ENCODE measurements at places on chromosomes 2 and 18.

GRCh38 chr2:71851094-71851750, 296.4 kb downstream of the CYP26B1 start:
- DNase-seq = no peak

- DNase-seq = no peak
These were observed 103.2 kb upstream of the MMADHC start for GRCh38 chr2:149690825-149691224.

DNA sequence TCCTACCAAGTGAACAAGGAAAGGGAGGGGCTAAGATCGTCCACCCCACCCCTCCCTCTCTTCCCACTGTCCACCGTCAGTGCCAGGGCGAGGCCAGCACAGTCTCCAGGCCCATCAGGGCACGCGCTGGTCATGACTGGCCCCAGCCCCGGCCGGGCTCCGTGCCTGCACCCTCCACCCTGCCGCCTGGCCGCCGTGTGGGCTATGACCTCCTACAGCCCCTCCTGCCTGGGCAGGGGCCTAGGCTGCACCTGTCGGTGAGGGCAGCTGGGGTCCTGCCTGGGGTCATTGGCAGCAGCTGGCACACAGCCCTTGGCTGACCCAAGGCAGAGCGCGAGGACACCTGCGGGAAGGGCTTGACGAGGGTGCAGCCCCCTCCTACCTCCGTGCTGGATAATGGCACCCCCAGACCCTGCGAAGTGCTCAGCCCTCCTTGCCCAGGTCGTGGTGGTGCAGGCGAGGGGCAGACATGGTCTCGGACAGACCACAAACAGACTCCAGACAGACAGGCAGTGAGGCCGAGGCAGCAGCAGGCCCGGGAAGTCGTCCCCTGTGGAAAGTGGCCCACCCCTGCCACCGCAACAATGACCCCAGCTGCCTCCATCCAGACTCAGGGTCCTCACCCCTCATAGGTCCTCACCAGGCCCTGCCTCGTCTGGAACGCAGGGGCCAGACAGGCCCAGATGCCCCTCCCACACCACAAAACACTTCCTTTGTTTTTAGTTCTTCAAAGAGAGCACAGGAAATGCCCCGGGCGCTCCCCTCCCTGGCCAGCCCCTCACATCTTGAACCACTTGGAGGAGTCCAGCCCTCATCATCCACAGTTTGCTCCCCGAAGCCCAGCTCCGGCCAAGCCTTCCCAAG, 43.1 kb upstream of the GPC1 start:
- no peak for DNase-seq

GRCh38 chr18:13577091-13577697, 149.2 kb downstream of the FAM210A start:
- no peak for DNase-seq

DNA sequence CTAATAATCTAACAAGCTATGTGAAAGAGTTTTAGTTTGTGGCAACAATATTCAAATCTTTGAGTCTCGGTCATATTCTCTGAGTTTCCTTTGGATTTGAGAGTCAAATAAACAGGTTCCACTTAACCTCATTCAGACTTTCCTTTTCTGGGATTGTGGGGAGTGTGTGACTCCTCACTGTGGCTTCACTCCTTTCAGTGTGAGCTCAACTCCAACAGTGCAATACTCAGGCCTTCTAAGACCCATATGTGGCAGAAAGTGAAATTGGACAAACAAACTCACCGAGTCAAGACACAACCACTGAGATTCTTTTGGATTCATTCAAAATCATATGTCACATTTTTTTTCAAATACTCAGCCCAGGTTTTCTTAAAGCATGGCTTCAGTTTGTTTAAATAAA, 25.4 kb downstream of the SLC9A4 start:
- no peak for DNase-seq

- DNase-seq = no peak
These were observed 111.3 kb downstream of the CPS1 start for GRCh38 chr2:210667711-210668110.

GRCh38 chr2:1925516-1925915, 181.2 kb upstream of the PXDN start:
- no peak for DNase-seq

DNA sequence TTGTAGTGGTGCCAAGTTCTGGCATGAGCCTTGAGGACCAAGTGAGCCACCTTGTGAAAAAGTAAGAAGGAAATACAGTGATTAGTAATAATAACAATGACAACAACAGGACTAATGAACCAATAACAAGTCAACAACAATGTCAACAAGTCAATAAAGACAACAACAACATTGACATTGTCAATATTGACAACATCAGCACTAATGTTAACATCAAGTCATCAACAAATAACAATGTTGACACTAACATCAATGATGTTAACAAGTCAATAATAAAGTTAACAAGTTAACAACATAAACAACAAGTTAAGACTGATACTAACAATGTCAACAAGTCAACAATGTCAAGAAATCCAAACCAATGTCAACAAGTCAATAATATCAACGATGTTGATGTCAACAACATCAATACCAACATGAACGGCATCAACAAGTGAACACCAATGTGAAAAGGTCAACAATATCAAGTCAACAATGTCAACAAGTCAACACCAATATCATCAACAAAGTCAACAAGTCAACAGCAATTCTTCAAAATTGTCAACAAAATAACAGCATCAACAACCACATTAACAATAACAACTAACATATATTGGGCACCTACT, 24.0 kb downstream of the LCT start:
- no peak for DNase-seq

DNA sequence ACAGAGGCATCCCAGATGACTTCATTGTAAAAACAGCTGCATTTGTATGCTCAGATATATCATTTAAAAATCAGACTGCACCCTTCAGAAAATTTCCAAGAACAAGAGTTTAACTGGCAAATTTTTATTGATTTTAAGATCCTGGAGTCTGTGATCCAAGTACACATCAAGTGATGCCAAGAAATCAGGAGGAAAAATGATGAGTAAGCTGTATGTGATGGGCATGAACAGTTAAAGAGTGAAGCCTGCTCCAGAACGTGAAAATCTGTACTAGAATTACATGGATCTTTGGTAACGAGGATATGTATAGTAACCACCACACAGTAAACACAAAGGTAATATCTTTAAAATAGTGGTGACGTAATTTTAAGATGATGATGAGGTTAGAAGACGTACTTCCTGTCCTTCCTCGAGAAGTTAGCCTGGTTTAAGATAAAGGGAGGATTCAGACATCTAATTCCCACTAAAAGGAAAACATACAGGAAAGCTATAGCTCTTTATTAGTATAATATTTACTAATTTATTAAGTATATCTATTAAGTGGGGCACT, 1374.3 kb upstream of the DDX18 start:
- no peak for DNase-seq

DNA sequence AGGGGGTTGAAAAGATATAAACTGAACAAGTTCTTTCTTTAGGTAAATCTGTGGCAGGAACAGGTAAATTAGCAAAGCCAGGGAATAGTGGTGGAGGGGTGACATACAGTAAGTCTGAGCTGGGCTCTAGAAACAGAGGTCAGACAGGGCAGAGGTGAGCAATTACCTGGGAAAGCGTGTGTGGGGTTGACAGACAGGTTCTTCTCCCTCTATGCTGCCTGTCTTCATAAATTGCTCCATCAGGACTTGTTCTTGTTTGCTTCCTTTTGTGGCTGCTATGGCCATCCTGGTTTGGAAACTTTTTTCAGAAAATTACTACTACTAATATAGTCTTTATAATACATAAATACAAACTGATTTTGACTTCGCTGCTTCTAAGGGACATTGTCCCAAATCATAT, 3.4 kb upstream of the ANKRD12 start:
- no peak for DNase-seq

GRCh38 chr2:115162494-115163293, 720.3 kb downstream of the DPP10 start:
- no peak for DNase-seq

GRCh38 chr2:25494616-25495015, 152.9 kb upstream of the DNMT3A start:
- no peak for DNase-seq

GRCh38 chr18:63302220-63302619, 17.3 kb downstream of the BCL2 start:
- no peak for DNase-seq

DNA sequence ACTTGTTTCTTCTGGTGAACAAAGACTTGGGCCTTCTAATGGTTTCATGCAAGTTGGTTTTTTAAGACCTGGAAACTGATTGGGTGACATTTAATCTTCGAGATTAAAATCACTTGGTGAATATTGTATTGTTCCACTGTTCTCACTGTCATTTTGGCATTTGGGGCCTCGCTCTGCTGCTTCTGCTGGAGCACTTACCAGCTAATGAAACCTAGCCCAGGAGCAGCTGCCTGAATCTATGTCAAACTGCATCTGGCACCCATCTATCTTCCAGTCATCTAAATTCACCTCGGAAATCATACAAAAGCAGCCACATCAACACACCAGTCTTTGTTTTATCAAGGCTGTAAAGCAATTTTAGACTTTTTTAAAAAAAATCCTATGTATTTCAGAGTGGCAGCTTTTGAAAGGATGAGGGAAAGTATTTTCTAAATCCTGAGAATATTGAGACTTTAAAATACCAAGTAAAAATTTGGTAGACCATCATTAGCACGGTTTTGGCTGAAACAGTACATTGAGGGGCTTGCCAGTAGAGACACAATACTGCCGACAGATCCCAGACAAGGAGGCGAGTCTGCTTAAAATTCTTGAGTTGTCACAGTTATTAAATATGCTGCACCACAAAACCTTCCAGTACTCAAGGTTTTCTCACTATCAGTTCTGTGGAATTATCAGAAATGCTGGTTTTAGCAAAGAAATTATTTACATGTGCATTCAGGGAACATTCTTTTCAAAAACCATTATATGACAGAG, 26.1 kb upstream of the SERTAD2 start:
- no peak for DNase-seq

DNA sequence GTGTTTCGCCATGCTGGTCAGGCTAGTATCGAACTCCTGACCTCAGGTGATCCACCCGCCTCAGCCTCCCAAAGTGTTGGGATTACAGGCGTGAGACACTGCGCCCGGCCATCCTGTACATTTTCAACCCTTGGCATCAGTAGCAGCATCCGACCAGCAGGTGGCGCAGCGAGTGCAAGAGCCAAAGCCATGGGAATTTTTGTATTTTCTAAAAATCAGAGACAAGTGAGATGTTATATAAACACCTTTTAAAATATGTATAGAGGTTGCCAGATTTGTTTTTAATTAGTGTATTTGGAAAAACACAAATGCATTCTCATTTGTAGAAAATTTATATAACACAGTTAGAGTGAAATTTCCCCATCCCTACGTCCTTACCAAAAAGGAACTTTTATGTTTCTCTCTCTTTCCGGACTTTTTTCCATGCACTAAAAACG, 36.8 kb downstream of the MOGAT1 start:
- DNase-seq = no peak

DNA sequence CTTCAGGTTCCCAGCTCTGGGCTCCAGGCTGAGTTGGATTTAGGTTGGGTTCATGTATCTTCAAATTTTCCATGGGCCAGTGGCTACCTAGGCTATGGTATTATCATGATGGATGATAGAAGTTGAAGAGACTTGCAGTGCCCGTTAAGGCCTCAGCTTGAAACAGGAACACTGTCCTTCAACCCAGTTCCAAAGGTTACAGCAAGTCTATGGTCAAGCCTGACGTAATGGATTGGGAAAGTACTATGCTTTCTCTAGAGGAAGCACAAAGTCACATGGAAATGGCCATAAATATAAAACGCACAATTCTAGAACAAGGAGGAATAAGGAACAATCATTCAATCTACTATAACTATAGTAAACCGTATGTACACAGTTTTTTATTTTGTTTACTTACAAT, 593.2 kb downstream of the ZEB2 start:
- no peak for DNase-seq

DNA sequence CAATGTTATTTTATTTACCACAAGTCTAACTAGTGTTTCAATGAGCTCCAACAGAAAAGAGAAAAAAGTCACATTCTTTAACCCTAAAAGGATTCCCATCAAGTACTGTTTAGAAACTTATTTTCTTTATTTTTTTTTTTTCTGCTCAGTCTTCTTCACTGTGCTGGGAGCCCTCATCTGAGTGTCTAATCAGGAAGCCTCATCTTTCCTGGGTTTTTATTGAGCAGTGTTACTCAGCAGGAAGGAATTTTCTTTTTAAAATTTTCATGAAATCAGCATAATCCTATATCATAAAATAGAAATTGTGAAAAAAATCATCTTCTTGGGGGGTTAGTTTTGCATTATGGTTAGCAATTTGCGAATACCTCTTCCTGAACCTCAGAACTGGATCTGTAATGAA, 453.8 kb downstream of the CDH2 start:
- DNase-seq = no peak

GRCh38 chr2:216664593-216665034, 30.7 kb downstream of the IGFBP5 start:
- DNase-seq = no peak

DNA sequence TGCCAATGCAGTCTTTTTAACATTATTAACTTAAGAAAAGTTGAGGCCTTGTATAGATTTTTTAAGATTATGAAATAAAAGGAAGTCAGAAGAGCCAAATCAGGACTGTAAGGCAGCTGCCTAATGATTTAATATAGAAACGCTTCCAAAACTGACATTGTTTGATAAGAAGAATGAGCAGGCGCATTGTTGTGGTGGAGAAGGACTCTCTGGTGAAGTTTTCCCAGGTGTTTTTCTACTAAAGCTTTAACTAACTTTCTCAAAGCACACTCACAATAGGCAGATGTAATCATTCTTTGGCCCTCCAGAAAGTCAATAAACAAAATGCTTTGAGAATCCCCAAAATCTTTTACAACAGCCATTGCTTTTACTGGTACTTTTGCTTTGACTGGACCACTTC, 288.6 kb upstream of the FIGN start:
- no peak for DNase-seq

GRCh38 chr2:60641811-60642788, 88.6 kb upstream of the BCL11A start:
- DNase-seq = no peak

DNA sequence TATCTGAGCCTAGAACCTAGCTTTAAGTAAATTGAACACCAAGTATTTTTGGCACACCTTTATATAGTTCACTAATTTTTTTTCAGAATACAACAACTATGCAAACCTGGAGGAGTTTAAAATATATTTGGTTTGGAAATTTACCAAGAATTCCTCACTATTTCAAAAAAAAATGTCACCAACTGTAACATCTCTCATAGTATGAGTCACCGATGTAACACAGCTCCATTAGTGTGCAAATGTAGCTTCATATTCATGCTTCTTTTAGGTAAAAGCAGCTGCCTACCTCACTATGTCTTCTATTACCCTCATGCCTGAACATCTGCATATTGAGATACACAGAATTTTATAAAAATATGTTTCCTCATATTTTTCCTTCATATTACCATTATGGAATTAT, 80.5 kb downstream of the NRXN1 start:
- no peak for DNase-seq

Measured in NCI-H1930 (cell line).